ENCODE measurements at places on chromosomes 5 and 9.
A peak's percentile ranks its signal among the peaks of the same experiment; 100 is the strongest.

GRCh38 chr9:84773022-84773421 is 103.5 kb downstream of the NTRK2 start:
- H3K27ac ChIP-seq = no peak overlapping the region
- H3K27me3 ChIP-seq = peaks cover 2% of the 10 kb centered on the region
- no peak overlapping the region for H3K4me3 ChIP-seq
- no peaks in the 10 kb centered on the region for H3K4me1 ChIP-seq
- H3K36me3 ChIP-seq = no peaks in the 10 kb centered on the region

GRCh38 chr5:131994090-131994489 is 17.4 kb downstream of the ACSL6 start:
- no peak overlapping the region for H3K4me3 ChIP-seq
- DNase-seq = no peak
- no peaks in the 10 kb centered on the region for H3K36me3 ChIP-seq
- no peaks in the 10 kb centered on the region for H3K4me1 ChIP-seq

- no peaks in the 10 kb centered on the region for H3K36me3 ChIP-seq
- peaks cover 5% of the 10 kb centered on the region for H3K27me3 ChIP-seq
- no peak overlapping the region for H3K4me3 ChIP-seq
- peak; percentile 44 for DNase-seq
Measured at GRCh38 chr9:14768405-14769229, 46.1 kb upstream of the CER1 start.

GRCh38 chr9:107274096-107274495 is 9.0 kb upstream of the RAD23B start:
- no peak for DNase-seq
- H3K27ac ChIP-seq = no peak overlapping the region
- H3K27me3 ChIP-seq = peaks cover 6% of the 10 kb centered on the region
- H3K4me1 ChIP-seq = peaks cover 13% of the 10 kb centered on the region
- no peaks in the 10 kb centered on the region for H3K36me3 ChIP-seq

All from memory B cell (primary cell).